ENCODE measurements at places on chromosomes 5 and 9.

DNA sequence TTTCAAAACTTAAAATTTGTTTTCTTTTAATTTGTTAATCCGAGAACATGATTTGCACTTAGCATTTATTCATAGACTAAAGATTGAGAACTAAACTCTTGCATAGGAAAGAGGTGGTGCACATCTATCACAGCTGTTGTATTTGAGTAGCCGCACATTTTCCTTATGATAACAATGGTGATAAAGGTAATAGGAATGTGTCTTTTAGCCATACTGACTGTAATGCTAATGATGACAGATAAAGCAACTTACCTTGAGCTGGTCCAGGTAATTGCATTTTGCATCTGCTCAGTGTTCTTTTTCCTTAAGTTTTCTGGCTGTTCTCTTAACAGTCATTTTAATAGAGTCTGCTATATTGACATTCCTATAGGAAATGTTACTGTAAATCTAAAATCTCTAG, 19.0 kb downstream of the PHAX start:
- no peak for DNase-seq

- DNase-seq: no peak
Measured at GRCh38 chr5:133657036-133657435, 44.7 kb upstream of the FSTL4 start.

DNA sequence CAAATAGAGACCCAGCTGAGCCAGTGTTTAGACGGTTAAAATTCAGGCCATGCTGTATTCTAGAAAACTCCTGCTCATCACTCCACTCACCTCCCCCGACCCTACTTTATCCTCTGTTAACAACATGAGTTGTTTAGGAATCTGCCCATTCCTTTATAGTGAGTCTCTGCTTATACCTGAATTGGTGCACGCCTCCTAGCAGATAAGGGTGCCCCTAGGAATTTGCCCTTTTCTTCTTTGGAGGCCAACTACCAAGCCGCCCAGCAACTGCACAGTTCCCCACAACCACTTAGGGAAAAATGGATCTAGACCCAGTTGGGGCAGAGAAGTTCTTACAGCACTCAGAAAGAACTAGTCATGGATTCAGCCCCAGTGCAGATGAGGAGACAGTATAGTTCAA, 102.3 kb downstream of the MAMDC2 start:
- DNase-seq: no peak

GRCh38 chr5:51159164-51159563, 224.1 kb upstream of the ISL1 start:
- DNase-seq: no peak

GRCh38 chr5:176620333-176620981, 9.9 kb downstream of the SNCB start:
- DNase-seq: no peak

- DNase-seq: no peak
Measured at GRCh38 chr5:151477101-151477500, 29.7 kb downstream of the SLC36A1 start.

DNA sequence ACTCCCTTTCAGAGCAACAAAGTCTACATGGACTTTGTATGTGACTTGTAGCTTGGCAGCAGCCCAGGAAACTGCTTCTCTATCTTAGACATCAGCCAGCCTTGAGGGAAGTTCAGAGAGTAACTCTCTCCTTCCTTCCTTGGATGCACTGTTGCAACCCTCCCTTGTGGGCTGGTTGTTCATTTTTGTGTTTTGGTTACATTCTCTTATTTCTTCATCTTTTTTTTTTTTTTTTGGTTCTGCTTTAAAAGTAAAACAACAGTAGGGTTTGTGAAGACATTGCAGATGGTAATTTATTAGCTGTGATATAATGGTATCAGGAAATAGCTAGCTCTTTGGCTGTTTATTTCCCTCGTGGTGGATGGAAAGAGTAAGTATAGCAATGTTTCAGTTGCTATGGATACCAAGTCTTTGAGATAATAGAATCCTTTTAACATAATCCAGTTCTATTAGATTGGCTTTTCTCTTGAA, 97.9 kb upstream of the MAMDC2 start:
- no peak for DNase-seq

DNA sequence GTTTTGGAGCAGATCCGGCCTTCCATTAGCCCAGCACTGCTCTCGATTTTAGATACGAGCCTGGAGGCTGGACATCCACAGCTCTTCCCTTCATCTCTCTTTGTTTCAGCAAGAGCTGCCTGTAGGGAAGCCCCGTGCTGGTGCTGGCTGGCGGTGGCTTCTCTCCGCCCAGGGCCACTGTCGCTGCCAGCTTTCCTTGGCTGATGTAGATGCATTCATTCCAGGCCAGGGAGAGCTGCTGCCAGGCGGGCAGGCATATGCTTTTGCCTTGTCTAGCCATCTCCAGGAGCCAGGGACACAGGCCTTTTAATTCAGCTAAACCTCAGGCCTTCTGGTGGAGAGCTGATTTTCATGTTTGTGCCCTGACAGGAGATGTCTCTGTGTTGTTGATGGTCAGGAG, 409.3 kb upstream of the CLINT1 start:
- DNase-seq: no peak

DNA sequence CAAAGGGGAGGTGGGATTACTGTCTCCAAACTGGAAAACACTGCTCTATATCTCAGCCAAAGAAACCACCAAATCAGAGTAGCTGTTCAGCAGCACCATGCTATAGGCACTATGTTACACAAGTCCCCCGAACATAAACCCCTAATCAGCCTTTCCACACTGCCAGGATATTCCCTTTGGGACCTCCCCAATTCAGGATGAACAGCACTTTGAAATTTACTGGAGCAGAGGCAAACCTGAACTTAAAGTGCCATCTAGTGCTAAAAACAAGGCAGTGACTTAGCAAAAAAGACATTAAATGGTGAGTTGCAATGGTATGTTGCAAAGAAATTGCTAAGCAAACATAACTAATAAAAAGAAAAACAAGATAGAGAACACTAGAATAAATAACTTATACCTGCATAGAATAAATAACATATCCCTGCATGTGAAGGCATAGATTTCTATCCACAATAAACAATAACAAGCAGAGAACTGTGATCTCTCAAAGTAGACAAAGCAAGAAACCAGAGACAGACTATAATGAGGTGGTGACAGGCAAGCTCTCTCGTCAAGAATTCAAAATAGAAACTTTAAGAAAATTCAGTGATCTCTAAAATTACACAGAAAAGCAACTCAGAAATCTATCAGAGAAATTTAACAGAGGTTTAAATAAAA, 584.4 kb upstream of the ACO1 start:
- DNase-seq: no peak

- no peak for DNase-seq
Measured at GRCh38 chr5:1670351-1670750, 129.3 kb downstream of the MRPL36 start.

DNA sequence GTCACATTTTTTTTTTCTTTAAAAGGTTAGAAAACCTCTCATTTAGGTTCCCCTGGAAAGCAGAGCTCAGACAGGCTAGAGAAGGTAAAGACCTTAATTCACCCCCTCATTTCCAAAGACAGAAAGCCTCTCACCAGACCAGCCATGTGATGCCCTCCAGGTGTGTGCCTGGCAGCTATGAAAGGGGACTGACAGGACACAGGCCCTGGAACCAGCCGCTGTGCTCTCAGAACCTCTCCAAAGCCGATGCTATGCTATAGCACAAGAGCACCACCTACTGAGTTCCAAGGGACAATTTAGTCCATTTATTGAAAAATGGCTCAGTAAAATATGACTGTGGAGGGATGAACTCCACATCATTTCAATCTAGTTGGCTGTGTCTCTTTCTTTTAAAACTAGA, 48.8 kb downstream of the FANCC start:
- no peak for DNase-seq

- no peak for DNase-seq
Measured at GRCh38 chr9:129442803-129443511, 177.9 kb downstream of the C9orf50 start.

DNA sequence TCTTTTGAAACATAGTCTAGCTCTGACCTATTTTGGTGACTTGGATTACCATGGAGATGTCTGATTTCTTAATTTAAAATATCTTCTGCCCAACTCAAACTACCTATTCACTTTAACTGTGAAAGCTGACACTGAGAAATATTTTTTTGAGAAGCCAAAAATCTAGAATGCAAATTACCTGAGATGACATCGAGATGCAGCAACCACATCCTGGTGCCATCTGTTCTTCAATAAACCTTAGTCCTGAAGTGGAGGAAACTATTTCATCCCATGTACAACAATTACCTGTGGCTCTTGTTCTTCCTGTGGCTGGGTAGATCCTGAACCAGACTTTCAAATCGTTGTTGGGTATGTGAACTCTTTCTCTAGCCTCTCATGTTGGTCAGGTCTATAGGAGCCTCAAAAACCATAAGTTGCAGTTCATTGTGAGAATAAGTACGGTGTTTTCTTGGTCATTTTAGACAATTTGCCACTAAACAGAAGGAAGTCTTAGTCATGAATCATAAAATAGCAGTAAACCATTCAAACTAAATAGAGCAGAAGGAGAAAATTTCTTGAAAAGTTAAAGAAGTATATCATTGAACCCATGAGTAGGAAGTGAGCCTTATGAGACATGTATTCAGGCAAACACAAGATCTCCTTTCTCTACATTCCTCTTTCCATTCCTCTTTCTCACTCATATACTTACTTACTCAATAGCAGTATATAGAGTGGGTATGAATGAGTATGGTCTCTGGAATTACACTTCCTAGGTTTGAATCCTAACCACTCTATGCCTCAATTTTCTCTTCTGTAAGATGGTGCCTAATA, 176.0 kb downstream of the HMHB1 start:
- DNase-seq: no peak

- DNase-seq: no peak
Measured at GRCh38 chr5:58262226-58262625, 197.7 kb downstream of the PLK2 start.

- no peak for DNase-seq
Measured at GRCh38 chr5:57184322-57184721, 10.5 kb downstream of the GPBP1 start.

GRCh38 chr9:3989915-3990314, 310.0 kb downstream of the GLIS3 start:
- DNase-seq: no peak

GRCh38 chr5:159781626-159782157, 134.6 kb upstream of the ADRA1B start:
- no peak for DNase-seq

DNA sequence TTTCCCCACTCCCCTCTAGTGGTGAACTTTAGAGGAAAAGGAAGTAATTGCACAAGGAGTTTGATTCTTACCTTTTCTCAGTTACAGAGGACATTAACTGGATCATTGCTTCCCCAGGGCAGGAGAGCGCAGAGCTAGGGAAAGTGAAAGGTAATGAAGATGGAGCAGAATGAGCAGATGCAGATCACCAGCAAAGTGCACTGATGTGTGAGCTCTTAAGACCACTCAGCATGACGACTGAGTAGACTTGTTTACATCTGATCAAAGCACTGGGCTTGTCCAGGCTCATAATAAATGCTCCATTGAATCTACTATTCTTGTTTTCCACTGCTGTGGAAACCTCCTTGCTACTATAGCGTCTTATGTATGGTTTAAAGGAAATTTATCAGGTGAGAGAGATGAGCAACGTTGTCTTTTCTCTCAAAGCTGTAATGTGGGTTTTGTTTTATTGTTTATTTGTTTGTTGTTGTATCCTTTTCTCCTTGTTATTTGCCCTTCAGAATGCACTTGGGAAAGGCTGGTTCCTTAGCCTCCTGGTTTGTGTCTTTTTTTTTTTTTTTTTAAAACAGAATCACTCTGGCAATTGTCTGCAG, 25.3 kb downstream of the SLC22A5 start:
- no peak for DNase-seq

GRCh38 chr9:118473521-118473920, 769.3 kb downstream of the TLR4 start:
- no peak for DNase-seq

- DNase-seq: no peak
Measured at GRCh38 chr9:134526584-134527477, 114.8 kb upstream of the COL5A1 start.

GRCh38 chr5:4802044-4802443, 338.1 kb upstream of the ADAMTS16 start:
- no peak for DNase-seq

DNA sequence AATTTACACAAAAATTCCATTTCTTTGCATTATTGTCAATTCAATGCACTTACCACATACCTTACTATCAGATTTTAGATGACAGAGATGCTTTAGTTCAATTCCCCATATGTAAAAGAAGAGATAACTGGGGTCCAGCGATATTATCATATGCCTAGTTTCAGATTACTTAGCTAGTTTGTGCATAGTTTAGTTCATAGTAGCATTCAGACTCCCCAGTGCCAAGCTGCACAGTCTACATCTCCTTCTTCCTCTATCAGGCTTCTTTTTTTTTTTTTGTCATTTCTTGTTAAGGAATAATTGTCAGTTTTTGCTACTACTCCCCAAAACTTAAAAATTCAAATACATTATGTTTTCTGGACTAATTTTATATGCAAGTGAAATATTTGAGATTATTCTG, 175.0 kb downstream of the SSBP2 start:
- no peak for DNase-seq

GRCh38 chr9:76730801-76731200, 33.4 kb upstream of the PCA3 start:
- no peak for DNase-seq

- no peak for DNase-seq
Measured at GRCh38 chr5:10401498-10401897, 40.2 kb upstream of the ROPN1L start.

DNA sequence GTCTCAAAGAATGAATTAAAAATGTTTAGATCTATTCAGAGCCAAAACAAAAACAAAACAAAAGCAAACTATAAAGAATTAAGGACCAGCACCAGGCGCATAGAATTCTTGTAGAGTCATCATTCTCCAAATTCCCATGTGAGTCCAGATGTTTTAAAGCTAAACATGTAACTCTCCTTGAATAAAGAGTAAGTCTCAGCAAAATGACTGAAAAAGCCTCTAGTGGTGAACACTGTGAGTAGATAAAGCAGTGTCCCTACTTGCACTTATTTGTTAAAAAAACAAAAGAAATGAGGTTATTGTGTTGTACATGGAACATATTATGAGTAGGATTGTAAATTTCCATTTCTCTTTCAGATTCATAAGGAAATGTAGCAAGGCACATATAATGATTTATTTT, 44.0 kb downstream of the NNT start:
- DNase-seq: no peak

- DNase-seq: no peak
Measured at GRCh38 chr5:141822144-141822543, 56.1 kb downstream of the PCDH1 start.

DNA sequence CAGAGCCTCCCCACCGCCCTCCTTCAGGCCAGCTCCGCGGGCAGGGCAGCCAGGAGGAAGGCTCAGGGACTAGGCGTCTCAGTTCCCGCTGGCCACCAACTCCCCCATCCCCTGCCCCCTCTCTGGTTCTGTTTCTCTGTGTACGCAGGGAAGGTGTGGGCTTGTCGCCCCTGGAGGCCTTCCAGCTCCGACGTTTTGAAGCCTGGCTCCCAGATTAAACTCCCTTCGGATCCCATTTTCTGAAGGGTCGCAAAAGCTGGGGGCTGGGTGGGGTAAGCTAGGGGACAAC, 346 bp downstream of the ATOX1 start:
- DNase-seq: no peak

- DNase-seq: no peak
Measured at GRCh38 chr5:104177651-104178050, 615.1 kb upstream of the NUDT12 start.

All from natural killer cell treated with Interleukin-12 subunit alpha and Interleukin-12 subunit beta and Interleukin-15 and Interleukin-18, amount 100 ng/mL, for 72 hours (primary cell).